ENCODE measurements at places on chromosomes 3 and 15.

DNA sequence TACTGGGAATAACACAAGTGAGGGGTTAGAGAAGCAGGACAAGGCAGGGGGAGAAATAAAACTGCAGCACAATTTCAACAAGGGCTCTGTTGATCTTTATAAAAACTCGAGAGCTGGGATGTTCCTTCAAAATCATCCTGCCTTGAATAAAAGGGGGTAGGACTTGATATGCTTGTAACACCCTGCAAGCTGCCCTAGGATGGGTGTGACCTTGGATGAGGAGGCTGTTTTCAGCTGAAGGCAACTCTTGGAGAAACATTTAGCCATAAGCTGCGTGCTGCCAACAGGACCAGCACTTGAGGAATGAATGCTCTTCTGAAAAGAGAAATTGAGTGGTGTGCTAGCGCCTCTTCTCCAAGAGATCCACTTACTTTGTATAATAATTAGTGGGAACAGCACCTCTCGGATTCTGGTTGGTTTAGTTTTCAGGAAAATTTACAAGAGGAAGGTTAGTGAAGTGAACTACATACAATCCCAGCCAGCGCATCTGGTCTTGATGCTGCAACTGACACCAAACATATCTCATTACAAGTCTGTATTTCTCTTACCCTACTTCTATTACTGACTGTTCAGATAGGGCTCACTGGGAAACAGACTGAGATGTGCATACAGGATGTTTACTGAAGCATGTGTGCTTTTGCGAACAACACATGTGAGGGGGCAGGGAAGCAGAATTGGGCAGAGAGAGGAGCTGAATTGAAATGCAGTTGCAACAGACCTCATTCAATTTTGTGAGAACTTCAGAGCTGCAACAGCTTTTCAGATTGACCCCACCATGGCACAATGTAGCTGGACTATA is 643.0 kb upstream of the GOLIM4 start:
- DNase-seq, result no peak

DNA sequence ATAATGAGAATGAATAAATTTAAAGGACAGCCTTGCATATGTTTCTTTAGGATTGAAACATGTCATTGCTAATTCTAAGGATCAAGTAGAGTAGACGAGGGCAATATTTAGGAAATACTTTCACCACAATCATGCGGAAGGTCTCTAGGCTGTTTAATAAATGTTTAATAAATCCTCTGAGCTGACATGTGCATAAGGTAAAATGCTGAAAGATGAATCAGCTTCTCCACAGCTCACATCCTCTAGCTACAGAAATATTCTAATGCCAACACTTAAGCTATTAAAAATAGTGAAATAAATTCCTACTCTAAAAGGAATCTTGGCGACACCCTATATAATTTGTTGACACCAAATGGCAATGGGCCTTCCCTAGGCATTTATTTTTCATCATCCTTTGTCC is 407.3 kb downstream of the TBL1XR1 start:
- DNase-seq, result no peak

GRCh38 chr3:10542518-10542917 is 37.1 kb upstream of the ATP2B2 start:
- no peak for DNase-seq

GRCh38 chr15:29143909-29144635 is 125.5 kb downstream of the NSMCE3 start:
- no peak for DNase-seq

- DNase-seq, result no peak
Observed at GRCh38 chr3:89762405-89762804, 655.0 kb downstream of the EPHA3 start.

GRCh38 chr3:127990051-127990450 is 62.2 kb upstream of the SEC61A1 start:
- no peak for DNase-seq

DNA sequence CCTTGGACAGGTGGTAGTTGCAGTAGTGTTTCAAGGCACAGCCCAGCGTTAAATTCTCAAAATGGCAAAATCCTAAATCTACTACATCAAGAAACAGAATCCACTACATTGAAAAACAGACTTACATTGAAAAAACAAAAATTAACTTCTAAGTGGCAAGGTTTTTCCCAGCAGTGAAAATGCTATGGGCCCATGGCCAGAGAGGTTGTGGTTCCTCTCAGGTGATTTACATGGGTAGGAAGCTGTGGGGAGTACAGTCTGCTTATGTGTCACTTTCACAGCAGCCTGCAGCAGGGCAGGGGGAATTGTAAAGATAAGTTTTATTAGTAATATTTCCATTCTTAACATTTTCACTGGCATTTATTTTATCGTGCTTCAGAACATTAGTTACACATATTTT is 24.9 kb downstream of the TTC14 start:
- no peak for DNase-seq

DNA sequence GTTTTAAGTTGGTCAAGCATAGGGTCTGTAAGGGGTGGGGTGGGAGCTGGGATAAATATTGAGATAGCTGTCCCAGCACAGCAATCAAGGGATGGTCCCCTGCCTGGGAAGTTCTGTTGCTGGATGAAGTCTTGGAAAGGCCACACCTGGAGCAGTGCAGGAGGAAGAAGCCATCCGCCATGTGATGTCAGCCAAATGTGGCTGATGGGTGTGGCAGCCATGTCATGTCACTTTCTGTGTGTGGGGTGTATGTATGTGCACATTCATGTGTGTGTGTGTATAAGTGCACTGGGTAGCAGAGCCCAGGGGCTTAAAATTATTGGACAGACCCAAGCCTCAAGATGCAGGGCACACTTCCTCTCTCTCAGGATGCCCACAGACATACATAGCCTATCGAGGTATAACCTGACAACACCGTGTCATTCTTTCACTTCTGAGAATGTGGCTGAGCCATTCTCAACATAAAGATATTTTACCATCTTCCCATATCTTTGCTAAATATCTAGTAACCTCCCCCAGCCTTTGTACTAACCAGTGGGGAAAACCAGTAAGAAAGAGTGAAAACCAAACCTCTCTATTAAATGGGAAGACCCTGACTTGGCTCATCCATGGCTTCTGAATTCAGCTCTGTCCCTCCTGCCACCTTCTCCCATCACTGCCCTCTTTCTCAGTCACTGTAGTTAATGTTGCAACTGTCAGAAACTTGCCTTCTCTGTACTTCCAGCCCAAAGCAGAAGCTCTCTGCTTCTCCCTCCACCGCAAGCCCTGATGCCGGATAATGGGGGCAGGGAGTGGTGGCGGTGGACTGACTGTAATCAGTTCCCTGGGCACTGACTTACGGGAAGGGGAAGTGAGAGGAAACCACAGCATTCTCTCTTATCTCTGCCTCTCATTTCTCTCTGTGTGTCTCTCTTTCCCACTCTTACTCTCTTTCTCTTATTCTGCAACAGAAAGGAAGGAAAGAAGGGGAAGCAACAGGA is 11.2 kb downstream of the TNFSF10 start:
- no peak for DNase-seq

DNA sequence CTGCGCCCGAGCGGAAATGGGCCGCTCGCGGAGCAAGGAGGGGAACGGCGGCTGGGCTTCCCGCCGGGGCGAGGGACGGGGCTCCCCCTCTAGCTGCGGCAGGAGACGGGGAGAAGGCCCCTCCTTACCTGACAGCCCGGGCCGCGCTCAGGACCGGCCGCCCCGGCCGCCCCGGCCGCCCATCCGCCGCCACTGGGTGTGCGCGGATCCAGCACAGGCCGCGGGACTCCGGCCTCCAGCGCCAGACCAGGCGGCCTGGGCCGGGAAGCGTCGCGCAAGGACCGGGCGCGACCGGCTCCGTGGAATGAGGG is 296 bp downstream of the TPRA1 start:
- peak; percentile 23 for DNase-seq

GRCh38 chr3:53628536-53629401 is 134.4 kb downstream of the CACNA1D start:
- no peak for DNase-seq

GRCh38 chr3:169615833-169616232 is 47.7 kb downstream of the MECOM start:
- DNase-seq, result no peak

GRCh38 chr3:120566243-120566975 is 29.7 kb upstream of the NDUFB4 start:
- DNase-seq, result no peak

- DNase-seq, result no peak
Observed at GRCh38 chr3:14208977-14209394, 30.4 kb downstream of the LSM3 start.

DNA sequence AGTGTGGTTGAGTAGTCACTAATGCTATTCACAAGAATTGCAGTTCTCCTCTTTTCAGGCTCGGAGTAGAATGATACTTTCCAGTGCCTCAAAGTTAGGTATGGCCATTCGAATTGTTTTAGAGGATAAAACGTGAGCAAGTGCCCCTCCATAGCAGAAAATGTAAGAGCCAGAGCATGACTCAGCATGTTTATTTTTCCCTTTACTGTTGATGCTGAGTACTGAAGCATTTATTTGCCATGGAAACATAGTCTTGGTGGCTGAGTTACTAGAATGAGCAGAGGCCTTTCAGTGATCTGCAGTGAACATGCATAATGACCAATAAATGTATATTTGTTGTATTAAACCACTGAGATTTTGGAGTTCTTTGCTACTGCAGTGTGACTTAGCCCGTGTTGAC is 540.6 kb downstream of the NLGN1 start:
- DNase-seq, result no peak

GRCh38 chr3:104731074-104731473 is 635.6 kb upstream of the ALCAM start:
- no peak for DNase-seq

- no peak for DNase-seq
Observed at GRCh38 chr3:186985661-186986364, 55.5 kb downstream of the ST6GAL1 start.

- DNase-seq, result peak; percentile 30
Observed at GRCh38 chr15:62782071-62782841, 260.3 kb upstream of the TPM1 start.

- DNase-seq, result no peak
Observed at GRCh38 chr15:75197062-75197630, 4.5 kb upstream of the C15orf39 start.

DNA sequence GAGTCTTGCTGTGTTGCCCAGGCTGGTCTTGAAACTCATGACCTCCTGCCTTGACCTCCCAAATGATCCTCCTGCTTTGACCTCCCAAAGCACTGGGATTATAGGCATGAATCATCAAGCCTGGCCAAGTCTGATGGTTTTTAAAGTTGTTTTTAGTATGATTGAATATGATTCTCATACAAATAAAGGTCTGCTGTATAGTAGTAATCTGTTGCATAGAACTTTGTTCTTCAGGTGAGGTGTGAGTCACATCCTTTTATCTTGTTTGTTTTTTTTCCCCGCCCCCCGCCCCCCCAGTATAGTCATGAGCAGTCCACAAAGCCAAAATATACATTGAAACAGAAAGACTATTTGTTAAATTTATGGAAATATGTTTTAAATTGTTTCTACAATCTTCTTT is 39.0 kb downstream of the UBE2E2 start:
- no peak for DNase-seq

- no peak for DNase-seq
Observed at GRCh38 chr3:141960731-141961130, 84.3 kb downstream of the ATP1B3 start.

GRCh38 chr3:59518283-59519055 is 468.6 kb upstream of the CFAP20DC start:
- no peak for DNase-seq

DNA sequence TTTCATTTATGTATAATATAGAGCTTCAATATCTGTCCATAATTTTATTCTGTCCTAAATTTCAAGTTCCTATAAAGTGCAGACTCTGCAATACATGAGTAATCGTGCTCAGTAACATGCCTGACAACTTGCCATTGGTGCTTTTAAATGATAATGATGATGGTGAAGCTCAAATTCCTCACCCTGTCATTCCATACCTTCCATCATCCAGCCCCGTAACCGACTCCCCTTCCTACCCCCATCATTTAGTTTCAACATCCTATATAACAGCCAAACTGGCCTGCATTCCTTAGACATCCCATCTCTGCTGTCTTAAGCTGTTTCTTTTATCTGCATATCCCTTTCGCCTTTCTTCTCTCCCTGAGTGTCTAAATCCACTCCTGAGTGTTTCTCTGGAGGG is 67.2 kb upstream of the DLG1 start:
- DNase-seq, result no peak

DNA sequence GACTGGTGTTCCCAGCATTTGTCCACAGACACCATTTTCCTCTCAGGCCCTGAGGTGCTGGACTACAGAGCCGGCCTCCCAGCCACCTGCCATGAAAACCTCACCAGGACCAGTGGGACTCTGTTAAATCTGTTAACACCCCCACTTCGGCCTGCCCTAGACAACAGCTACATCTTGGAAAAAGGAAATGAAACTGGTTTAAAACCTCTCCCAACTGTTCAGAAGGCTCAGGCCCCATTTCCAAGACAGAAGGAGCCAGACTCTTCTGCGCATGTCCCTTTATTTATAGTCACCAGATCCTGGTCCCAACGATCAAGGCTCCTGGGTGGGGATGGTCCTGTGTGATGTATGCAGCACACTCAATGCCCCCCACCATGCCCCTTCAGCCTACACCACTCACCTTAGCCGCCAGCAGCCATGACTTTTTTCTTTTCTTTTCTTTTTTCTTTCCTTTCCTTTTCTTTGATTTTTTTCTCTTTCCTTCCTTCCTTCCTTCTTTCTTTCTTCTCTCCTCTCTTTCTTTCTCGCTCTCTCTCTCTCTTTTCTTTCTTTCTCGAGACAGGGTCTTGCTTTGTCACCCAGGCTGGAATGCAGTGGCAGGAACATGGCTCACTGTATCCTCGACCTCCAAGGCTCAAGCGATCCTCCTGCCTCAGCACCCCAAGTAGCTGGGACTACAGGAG is 25.5 kb upstream of the FLNB start:
- DNase-seq, result no peak

DNA sequence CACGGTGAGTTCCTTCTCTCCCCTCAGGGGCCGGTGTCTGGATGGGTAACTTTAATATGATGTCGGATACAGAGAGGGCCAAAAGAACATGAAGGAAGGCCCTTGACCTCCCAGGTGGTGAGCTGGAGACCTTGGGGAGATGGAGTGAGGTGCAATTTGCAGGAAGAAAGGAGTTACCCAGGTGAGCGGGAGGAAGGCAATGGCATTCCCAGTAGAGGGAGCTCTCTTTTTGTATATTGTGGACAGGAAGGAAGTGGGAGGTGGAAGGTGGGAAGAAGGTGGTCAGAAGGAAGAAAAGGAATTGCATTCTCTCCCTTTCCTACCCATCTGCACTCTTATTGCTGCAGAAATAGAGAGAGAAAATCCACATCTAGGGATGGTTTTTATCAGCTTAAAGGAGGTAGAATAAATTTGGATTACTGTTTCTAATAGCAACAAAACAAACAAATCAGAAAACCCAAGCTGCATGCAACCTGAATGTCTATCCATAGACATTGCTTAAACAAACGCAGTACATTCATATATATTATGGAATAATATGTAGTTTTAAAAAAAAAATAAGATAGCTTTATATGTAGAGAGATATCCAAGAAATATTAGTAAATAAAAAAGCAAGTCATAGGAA is 169.0 kb upstream of the TSC22D2 start:
- DNase-seq, result no peak

- no peak for DNase-seq
Observed at GRCh38 chr15:99408236-99409096, 157.2 kb downstream of the LRRC28 start.

DNA sequence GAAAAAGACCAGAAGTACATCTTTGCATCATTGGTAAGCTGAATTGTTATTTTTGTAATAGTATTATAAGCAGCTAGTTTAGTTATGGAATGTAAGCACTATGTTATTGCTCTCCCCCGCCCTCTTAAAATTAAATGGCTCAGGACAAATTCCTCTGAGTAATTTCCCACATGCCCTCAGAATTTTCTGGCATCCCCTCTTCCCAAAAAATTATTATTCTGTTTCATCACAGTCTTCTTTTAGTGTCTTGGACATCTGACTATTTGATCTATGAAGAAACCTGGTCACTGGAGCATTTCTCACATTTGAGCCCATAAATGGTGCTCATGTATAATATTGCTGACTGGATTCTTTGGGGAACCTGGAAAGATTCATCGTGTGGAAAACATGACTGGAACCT is 68.3 kb downstream of the KLHL25 start:
- DNase-seq, result no peak

Measured in neural crest cell (in vitro differentiated cells).